ENCODE measurements at places on chromosomes 2 and 18.

GRCh38 chr2:119389615-119390306 lies 23.0 kb downstream of the DBI start:
- DNase-seq, result peak; percentile 70

- no peak for DNase-seq
These were observed 71.0 kb upstream of the MGAT4A start for GRCh38 chr2:98801921-98802321.

GRCh38 chr2:152762202-152762601 lies 43.8 kb downstream of the ARL6IP6 start:
- peak; percentile 95 for DNase-seq

GRCh38 chr18:63637703-63638102 lies 6.4 kb downstream of the SERPINB4 start:
- DNase-seq, result no peak

DNA sequence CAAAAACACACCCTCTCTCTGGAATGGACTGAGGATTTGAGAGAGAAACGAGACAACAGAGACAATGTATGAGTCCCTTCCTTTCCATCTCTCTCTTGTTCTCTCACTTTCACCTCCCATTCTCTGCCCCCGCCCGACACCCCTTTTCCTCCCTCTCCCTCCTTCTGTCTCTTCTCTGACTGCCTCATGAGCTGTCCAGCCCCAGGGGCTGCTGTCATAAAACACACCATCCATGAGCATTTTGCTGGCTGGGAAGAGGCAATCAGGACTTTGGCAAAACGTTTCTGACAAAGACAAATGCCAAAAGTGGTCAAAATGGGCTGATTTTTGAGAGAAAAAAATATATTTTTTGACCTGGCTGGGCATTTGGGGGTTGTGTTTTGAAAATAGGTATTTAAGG lies 377.2 kb downstream of the EN1 start:
- no peak for DNase-seq

DNA sequence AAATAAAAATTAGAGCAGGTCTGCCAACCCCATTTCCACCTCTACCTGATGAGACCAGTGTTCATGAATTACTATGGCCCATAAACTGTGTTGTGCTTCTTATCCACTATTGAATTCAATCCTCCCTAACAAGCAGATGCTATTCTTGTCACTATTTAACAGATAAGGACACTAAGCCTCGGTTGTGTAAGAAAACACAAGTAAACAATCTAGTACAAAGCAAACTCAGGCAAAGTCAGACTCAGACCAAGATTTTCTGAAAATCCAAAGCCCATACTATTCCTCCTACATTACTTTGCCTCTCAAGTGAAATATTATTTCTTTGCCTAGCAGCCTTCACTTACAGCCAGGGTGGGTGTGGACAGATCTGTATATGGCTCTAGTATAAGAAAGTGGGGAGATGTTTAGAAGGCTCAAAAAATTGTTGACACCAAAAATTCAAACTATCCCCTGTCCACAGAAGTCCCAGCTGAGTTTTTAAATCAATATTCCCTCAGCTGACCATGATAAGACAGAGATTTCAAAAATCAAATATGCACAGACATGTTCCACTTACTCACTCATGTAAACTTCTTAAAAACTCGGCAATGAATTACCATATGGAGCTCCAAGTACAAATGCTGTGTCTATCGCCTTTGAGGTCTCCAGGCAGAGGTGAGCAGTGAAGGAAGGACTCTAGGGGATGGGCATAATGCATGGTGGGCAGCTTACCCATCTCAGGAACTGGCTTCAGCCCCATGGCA lies 16.0 kb upstream of the TTR start:
- DNase-seq, result no peak

- DNase-seq, result no peak
These were observed 143.0 kb downstream of the ZEB2 start for GRCh38 chr2:144376926-144377325.

- DNase-seq, result no peak
These were observed 38.7 kb downstream of the INPP4A start for GRCh38 chr2:98483257-98483861.

DNA sequence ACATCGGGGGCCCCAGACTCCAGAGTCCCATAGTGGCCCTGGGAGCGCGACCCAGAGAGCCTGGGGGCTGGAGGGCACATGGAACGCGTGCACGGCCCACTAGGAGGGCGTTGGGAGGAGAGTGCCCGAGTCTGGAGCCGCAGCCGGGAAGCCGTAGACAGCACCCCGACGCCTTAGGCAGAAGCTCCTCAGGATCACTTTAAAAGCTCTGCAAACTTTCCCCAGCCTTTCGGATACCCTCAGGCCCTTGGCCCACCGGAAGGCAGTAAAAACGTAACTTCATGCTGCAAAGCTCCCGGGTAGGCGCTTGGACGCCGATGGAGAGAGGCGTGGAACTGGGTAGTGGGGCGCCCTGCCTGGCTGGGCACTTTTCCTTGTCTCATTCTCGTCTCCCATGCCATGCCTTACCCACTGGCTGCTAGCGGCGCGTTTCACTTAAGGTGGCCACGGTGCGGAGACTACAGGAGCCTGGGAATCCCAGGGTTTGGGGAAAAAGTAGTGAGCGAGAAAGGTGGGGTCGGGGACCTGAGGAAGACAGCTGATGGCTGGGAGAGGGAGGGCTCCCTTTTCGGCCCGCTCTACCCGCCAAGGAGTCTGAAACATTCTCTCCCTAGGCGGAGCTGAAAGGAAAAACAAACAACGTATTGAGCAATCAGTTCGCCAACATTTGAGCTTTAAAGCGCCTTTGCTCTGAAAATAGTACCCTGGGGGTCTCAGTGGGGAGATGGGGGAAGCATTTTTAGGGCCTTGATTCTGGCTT lies 141.8 kb downstream of the MEIS1 start:
- peak; percentile 52 for DNase-seq

Measured in iris pigment epithelial cell (primary cell).